SK-N-DZ (cell line): ENCODE measurements at places on chromosomes 6 and 20.

GRCh38 chr6:164807125-164807524 lies 502.3 kb downstream of the C6orf118 start:
- no peak for DNase-seq

- peak; percentile 15 for DNase-seq
Observed at GRCh38 chr6:22621028-22621427, 51.7 kb downstream of the HDGFL1 start.

DNA sequence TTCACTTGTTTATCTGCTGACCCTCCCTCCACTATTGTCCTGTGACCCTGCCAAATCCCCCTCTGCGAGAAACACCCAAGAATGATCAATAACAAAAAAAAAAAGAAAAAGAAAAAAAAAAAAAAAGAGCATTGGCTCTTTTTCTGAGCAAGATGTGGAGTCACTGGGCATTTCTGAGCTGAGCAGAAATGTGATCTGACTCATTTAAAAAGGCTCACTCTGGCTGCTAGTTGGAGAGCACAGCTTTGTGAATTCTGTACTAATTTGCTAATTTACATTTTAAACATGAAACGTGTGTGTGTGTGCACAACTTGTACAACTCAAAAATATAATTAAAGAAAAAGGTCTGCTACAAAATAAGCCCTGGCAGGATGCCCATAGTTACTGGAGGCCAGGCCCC lies 20.2 kb downstream of the SCML4 start:
- DNase-seq: no peak

DNA sequence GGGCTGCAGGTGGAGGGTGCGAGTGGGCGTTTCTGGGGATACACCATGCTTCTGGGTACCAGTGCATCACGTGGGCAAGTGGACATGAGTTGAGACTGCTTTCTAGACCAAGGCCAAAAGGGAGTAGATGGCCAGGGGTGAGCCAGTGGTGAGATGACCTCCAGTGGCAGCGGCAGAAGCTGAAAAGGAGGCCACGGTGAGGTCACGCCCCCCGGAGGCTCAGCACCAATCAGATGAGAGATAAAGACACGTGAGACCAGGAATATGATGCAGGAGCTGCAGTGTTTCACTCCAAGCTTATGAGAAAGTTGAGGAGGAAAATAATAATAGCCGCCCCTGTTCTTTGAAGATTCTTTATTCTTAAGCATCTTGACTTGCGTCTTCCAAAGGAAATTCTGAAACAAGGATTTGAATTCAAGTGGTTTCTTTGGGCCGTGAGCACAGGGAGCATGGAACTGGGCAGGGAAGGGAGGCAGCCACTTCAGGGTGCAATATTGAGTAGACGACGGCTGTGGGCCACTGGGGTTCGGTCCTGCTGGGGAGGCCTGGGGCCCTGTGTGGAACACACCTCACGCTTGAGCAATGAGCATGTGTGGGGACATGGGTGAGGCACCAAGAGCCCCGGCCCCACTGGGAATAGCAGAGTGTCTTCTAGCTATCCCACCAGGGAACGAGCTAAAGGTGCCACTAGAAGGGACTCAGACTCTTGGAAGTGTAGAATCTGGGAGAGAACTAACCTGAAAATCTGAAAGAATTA lies 156.7 kb upstream of the LRFN2 start:
- DNase-seq: peak; percentile 50

GRCh38 chr6:87701344-87701675 lies 723 bp downstream of the AKIRIN2 start:
- DNase-seq: no peak

DNA sequence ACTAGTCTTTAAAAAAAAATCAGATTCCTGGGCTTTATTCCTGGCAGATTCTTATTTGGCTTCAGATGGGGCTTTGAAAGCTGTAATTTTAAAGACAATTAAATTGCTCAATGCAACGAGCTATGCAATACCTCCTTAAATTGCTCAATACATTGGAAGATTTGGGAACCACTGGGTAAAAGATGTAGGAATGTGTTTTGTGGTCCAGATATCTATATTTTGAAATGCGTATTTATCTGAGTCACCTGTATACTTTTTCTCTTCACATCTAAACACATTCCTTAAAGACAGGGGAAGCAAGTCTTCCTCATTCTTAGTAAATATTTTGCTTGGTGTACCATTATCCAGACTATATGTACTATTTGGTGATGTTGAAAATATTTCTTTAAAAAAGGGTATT lies 29.6 kb upstream of the MAP7 start:
- DNase-seq: no peak

- no peak for DNase-seq
Observed at GRCh38 chr6:163337958-163338357, 76.6 kb upstream of the QKI start.

DNA sequence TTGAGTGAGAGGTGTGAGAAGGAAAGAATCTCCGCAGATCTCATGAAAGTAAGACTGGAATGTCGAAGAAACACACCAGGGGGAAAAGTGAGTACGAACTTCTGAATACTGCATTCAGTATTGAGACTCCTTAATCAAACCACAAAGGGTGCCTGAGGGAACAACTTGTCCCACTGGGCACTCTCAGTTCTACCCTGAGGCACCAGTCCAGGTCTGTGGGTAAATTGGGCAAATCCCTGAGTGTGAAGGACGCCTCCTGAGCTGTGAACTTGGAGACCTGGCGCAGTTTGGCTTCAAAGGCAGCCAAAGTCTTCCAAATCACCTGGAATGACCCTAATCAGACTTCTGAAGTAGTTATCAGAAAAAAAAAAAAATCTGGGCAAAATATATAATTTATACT lies 329.7 kb downstream of the BTBD9 start:
- DNase-seq: no peak

- DNase-seq: no peak
Observed at GRCh38 chr6:56795466-56796195, 152.9 kb upstream of the DST start.

DNA sequence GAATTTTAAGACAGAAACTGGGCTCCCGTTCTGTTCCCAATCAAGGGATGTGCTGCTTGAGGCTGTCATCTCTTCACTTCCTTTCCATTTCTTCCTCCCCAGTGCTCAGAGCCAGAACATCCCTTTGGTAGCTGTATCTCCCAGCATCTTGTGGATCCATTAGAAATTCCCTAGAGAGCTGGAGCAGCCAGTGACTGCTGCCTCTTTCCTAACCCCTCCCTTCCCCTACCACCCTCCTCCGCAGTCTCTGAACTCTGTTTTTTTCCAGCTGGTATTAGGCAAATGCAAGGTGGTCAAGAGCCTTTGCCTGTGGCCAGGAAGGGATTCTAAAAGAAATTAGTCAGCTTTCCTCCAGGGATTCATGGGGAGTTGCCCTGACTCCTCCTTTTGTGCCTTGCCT lies 208.0 kb downstream of the EYA2 start:
- DNase-seq: peak; percentile 45

GRCh38 chr6:138219398-138219797 lies 1.1 kb upstream of the PBOV1 start:
- no peak for DNase-seq

- DNase-seq: no peak
Observed at GRCh38 chr6:2839195-2839981, 2.3 kb downstream of the SERPINB1 start.

DNA sequence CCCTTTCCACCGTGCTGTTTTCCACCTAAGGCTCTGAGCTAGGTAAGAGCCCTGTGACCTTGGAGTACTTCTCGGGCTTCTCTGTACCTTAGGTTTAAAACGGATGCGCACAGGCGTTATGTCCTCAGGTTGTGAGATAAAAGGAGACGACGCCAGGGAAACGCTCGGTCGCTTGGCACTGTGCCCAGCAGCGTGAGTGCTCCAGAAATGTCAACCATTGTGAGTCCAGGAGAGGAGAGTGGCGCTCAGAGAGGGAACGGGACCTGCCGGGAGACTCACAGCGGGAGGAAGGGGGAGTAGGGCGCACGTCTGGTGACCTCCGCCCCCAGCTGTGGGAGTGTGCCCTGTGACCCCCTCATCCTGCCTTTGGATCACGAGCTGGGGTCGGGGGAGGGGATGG lies 33.8 kb upstream of the SCRT2 start:
- no peak for DNase-seq

DNA sequence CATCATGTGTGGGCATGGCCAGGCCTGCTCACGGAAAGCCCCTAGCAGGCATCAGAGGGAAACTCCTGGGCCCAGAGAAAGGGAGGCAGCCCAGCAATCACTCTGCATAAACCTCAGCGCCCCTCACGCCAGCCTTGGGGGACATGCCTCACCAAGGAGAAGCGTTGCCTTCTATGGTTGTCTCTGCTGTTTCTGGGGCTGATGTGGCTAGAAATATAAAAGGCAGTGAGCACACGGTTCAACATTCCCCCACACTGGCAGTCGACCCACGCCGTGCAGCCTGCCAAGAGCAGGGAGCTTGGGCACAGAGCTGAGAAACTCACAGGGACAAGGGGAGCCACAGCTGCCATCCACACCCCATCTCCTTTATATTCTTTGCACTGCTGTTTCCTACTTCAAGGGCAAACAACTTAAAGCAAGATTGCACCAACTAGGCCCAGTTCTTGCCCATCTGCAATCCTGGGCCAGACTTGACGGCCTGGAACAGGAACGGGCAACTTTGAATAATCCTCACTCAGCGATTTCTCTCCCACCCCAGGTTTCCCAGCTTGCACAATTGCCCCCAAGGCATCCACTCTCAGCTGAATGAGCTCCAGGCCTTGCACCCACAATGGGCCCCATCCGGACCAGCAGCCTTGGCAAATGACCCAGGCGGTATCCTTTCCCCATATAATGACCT lies 35.5 kb upstream of the FOXC1 start:
- no peak for DNase-seq

DNA sequence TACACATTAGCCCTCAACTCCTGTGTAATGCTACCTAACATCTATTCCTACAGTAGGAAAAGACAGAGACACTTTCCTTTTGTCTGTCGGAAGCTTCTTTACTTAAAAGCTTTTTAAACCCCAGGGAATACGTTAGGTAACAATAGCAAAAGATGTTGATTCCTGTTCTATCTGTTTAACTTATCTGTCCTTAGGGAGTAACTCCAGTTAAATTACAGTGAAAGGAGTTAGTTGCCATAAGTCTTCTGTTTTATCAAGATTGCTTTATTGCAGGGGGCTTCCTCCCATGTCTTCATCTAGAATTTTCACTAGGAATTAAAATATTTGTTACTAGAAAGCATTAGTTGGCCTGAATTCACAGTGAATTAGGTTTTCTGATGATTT lies 26.2 kb downstream of the TOP1 start:
- DNase-seq: peak; percentile 51

GRCh38 chr6:40956936-40957335 lies 82.1 kb downstream of the UNC5CL start:
- no peak for DNase-seq

DNA sequence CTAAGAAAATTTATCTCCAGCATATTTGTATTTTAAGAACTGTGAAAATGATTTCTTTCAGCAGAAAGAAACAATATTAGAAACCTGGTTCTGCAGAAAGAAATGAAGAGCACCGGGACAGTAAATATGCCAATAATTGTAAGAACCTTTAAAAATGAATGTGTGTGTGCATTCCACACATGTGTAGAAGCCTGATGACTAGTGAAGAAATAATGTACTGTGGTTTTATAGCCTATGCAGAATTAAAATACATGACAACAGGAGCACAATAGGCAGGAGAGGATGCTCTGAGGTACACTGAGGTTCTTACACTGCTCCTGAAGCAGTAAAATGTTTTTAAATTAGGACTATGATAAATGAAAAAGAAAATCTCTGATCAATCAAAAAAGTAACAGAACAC lies 48.9 kb downstream of the SNX14 start:
- DNase-seq: no peak

DNA sequence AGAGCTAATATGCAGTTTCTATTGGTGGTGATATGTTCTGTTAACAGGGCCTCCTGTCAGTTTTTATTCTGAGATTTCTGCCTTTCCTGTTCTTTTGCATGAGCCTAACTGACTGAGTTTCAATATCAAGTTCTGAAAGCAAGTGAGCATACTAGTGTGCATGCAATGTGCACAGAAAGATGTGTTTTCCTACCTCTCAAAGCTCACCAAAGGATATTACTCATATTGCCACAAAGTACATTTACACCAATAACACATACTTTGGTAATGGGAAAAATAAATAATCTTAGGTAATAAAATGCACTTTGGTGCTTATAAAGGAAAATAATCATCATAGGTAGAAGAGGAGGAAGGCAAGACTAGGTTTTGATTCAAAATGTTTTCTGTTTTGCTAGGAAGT lies 195.0 kb downstream of the KHDC1L start:
- no peak for DNase-seq

- no peak for DNase-seq
Observed at GRCh38 chr6:116118608-116119007, 7.3 kb downstream of the COL10A1 start.

DNA sequence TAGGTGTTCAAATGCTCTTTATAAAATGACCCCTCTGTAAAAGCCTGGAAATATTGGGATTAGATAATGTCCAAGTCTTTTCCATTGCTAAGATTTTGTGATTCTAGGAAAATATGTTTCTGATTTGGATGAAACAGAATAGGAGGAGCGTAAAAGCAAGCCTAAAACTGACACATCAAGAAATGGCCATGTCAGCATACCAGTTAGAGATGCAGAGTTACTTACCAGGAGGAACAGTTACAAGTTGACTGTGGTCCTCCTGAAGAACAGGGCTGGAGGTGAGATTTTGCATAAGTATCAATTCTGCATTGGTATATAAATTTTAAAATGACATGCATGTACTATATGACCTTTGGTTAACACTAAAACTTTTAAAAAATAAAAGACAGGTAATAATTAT lies 35.3 kb downstream of the EYA2 start:
- DNase-seq: no peak

GRCh38 chr6:130178692-130179091 lies 44.1 kb downstream of the SAMD3 start:
- DNase-seq: no peak

DNA sequence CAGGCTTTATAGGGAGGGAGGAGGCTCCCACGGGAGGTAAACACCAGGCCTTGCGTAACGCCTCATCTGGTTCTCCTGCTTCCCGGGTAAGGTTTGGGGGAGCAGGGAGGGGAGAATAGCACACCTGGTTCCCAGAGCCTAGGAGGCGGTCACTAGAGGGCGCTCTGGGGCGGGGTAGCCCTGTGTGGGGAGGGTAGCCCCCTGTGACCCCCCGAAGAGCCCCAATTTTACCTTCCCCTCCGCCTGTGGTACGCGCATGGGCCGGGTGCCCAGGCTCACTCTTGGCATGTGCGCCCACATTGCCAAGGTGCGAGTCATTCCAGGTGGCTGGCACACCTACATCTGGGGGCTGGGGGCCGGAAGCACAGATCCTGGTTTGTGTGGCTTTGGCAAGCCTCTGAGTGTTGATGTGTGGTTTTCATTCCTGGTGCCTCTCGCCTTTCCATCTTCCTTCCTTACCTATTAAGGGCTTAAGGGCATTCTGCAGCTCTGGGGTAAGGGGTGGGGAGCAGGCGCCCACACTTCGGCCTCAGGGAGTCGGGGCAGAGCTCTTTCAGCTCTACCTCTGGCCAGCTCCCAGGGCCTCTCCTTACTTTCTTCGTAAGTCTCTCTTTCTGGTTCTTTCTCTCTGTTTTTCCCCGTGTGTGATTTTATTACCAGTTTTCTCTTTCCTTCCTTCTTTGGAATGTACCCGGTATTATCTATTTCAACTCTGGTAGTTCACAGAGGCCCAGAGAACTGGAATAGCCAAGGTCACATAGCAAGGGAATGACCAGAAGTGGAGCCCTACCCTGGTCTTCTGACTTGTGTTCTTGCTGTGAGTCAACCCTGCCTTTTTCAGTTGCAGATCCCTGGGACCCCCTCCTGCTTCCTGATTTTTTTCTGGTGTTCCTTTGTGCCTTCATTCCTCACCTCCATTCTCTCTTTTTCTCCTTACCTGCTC lies 492 bp upstream of the RNF39 start:
- DNase-seq: no peak
